ENCODE measurements at places on chromosomes 3 and 15.

DNA sequence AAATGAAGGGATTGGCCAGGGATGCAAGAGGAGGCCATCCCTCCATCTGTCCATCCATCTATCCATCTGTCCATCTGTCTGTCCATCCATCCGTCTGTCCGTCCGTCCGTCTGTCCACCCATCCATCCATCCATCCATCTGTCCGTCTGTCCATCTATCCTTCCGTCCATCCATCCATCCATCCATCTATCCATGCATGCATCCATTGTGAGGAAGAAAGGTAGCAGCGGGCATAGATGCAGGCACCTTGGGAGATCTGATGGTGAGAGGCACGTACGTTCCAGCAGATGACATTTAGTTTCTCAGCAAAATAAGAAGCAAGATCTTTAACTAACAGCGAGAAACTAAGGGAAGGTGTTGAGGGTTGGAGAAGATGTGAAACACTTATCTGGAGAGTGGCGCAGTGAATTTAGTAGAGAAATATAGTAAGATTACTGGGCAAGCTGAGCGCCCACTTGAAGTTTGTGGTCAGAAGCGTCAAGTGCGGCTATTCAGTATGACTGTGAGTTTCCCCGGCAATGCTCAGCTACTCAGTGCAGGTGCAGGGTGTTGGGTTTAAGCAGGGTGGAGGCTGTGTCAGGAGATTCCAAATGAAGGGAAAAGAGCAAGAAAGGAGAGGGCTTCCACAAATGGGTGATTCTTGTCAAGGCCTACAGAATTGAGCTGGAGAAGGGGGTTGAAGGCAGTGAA, 22.4 kb upstream of the SRP14 start:
- no peak for DNase-seq

GRCh38 chr3:87199628-87200027, 27.5 kb upstream of the CHMP2B start:
- DNase-seq = no peak

DNA sequence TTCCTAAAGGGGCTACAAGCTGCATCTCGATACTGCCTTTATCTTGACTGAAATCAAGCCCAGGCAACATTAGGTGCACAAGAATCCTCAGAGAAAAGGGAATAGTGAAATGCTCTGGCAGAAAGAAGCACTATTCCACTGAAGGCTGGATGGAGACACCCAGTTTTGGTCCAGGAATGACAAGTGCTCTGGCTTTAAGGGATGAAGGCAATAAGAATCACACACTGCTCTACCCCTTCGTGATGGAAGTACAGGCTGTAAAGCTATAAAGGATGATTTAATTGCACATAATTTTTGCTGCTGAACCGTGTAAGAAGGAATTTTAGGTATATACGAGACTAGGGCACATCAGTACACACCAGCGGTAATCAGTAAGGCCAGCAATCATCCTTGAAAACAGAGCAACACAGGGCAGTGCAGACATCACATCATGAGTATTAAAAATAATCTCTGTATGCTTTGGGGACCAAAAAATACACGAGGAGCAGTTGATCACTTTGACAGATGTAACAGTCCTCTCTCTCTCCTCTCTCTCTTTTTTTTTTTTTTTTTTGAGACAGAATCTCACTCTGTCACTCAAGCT, 414.6 kb upstream of the TBL1XR1 start:
- DNase-seq = no peak

DNA sequence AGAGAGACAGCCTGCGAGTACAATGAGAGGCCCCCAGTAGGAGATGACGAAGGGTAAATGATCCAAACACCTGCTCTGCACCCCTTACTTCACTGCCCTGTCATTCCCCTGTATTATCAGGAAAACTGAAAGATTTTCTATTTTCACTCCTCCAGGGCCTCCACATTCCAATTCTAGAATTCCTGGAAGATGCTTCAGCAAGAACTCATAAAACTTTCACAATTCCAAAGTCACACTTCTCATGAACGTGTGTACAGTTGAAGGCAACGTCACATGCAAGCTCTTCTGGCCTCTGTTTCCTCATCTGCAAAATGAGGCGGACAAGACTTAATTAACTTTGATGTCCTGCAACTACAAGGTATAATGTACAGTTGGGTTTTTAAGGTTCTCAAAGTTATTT, 62.8 kb upstream of the SPATA12 start:
- DNase-seq = no peak

- no peak for DNase-seq
Measured at GRCh38 chr3:65425880-65426279, 612.8 kb downstream of the MAGI1 start.

- DNase-seq = no peak
Measured at GRCh38 chr3:195758721-195759353, 38.1 kb downstream of the MUC20 start.

All from stimulated activated CD4-positive, alpha-beta T cell treated with anti-CD3 and anti-CD28 coated beads, Interleukin-1b, Interleukin-23, amount 100 ng/mL, for 24 hours (primary cell).